Smooth muscle cell of the pulmonary artery (primary cell): ENCODE measurements at places on chromosomes 12 and 14. TPM values are rescaled to one million over a fixed set of nuclear protein-coding genes. Genes with fewer than 3 reads are reported as not detected.

Gene FAM90A1
- 0.13 TPM in 1 of 2 replicates, not detected in the other for total RNA-seq

Gene LRP1-AS
- 0.20 TPM in 1 of 2 replicates, not detected in the other for total RNA-seq

Gene PTCSC3
- total RNA-seq, result not detected in 2 replicates

Gene TAS2R42
- total RNA-seq, result not detected in 2 replicates
